ENCODE measurements at places on chromosomes 3 and 15. TPM values are rescaled to one million over a fixed set of nuclear protein-coding genes. Genes with fewer than 3 reads are reported as not detected.
A peak's percentile ranks its signal among the peaks of the same experiment; 100 is the strongest.

- peak; percentile 70 for DNase-seq
Measured at GRCh38 chr15:67025719-67026609, 39.4 kb upstream of the SMAD3 start.

DNA sequence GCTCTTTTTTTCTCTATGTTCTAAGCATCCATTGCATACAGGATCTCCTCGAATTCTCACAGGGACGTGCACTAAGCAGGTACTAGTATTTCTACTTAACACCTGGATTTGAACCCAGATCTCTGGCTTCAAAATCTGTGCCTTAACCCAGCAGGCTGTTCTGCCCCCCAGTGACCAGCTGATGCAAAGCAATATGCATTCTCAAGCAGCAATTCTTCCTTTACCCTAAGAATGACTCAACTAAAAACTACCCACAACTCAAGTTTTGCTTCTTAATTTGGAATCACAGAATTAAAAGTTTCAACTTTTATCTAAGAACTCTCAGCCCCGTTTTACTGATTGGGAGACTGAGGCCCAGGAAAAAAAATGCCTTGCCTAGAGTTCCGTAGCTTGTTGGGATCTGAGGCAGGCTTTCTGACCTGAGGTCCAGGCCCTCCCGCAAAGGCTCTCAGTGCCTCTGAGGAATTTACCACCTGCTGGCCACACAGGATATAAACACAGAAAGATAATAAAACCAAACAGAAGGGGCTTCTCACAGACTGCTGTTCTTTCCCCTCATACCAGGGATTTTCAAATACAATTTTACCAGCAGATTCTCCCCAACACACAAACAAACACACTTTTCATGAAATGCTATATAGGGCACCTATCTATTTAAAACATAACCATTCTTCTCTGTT, 115.4 kb upstream of the RAD18 start:
- DNase-seq: peak; percentile 20

GRCh38 chr3:108590460-108590859, 938 bp downstream of the DZIP3 start:
- no peak for DNase-seq

The CADM2 gene
- total RNA-seq: not detected

GRCh38 chr15:56537881-56538280, 72.9 kb upstream of the MNS1 start:
- DNase-seq: no peak

DNA sequence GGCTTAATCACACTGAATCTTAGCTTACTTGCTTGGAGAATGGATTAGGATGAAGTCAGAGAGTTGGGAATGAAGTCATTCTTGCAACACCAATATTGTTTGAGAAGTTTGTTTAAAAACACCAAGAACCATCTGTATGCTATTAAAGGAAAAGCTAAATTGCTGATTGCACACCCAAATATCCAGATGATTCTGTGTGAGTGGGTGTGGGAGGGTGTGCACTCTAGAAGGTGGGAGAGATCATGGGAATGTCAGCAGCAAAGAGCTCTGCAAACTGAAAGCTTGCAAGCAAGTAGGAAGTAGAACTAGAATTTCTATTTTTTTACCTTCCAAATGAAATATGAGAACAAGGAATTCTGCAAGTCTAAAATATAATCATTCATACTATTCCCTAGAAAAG, 364.9 kb downstream of the NR2F2 start:
- DNase-seq: no peak

DNA sequence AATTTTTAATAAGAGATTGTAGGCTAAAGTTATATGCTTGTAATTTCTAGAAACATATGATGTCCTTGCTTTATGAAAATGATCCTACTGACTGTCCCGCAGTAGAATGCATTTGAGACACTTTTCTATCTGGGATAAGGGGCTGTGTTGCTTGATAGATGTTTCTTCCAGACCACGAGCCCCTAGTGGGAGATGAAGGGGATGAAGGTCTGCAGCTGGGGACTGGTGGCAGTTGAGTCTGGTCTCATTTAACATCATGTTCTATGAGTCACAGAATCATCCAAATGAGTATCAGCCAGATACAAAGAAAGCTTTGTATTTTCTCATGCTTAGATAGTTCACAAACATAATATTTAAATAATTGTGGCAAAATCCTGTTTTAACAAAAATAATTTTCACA, 84.3 kb upstream of the PRTG start:
- peak; percentile 11 for DNase-seq

DNA sequence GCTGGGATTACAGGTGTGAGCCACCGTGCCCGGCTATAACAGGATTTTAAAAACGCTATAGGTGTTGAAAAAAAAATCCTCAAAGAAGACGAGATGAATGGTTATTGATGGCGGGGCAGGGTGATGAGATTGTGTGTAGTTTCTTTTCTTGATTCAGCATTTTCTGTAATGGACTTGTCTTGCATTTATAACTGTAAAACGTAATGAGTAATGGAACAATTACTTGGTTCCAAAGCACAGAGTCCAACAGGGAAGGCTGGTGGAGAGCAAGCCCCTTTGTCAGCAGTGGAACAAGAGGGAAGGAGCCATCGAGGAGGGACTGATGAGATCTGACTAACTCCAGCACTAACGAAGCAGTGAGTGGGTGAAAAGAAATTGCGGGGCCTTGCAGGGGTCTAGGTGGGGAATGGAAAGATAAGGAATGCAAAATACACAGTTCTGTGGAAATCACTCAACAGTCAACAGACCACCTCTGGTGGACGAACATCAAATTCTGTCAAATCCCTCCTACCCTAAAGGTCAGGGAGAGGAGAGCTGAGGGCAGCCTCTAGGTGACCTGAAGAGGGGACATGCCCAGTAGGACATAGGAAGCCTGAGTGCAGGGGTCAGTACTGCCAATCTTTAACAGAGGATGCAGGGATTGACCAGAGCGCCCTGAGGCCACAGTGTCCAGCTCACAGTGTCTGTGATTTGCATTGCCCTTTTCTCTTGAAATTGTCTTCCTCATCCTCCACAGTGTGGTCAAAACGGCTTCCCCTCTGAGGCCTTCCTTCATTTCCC, 23.1 kb upstream of the CDCP1 start:
- no peak for DNase-seq

Data from PC-3 (cell line).